Endodermal cell (in vitro differentiated cells): ENCODE measurements at places on chromosomes 16 and 17. TPM values are rescaled to one million over a fixed set of nuclear protein-coding genes. Genes with fewer than 3 reads are reported as not detected.
A peak's percentile ranks its signal among the peaks of the same experiment; 100 is the strongest.

ATPAF2 gene
- 31.4 to 93.3 TPM (median 35.5 TPM) in 3 replicates for total RNA-seq

EDC4 gene
- total RNA-seq, result 50.4 to 82.9 TPM (median 74.3 TPM) in 3 replicates

GRCh38 chr16:86355951-86356350 is 154.4 kb upstream of the FOXF1 start:
- DNase-seq, result no peak

SEZ6 gene
- total RNA-seq, result 0.20 TPM in 1 of 2 replicates, not detected in the other

NGFR gene
- 0.77 and 1.3 TPM in 2 replicates for total RNA-seq

DNA sequence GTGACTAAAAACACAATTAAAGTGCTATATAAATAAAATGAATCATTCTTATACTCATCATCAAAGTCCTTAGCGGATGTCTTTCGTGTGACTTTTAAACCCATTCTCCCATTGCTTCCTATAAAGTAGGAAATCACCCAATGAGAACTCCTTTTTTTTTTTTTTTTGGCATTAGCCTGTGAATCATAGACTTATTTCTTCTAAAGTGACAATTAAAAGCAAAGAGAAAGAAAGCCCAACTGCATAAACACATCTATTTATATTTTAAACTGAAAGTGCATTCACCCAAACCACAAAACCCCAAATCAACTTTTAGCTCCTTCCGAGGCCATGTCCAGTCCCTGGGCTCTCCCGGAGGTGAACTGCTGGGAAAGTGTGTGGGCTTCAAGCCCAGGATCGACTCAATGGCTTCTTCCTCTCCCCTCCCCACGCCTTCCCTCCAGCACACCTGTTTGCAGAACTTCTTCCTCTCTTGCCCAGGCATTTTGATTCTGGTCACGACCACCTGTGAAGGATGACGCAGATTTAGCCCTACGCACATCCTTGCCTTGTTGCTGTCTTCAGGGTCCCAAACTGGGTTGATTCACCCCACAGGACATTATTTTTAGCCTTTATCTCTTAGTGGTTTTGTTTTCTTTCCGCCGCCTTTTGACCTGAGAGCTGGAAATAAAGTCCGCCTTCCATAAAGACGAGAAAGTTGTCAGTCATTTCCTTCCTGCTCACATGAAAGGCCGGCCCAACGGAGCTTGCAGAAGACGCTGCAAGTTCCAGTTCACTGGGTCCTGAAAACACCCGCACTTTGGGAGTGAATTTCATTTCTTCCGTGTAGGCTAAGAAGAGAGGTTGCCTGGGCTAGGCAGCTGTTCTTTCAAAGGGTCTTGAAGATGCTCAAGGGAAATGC is 166.8 kb downstream of the MAP2K6 start:
- no peak for DNase-seq

- DNase-seq, result peak; percentile 38
Measured at GRCh38 chr17:67440277-67441051, 63.4 kb downstream of the PITPNC1 start.

DNA sequence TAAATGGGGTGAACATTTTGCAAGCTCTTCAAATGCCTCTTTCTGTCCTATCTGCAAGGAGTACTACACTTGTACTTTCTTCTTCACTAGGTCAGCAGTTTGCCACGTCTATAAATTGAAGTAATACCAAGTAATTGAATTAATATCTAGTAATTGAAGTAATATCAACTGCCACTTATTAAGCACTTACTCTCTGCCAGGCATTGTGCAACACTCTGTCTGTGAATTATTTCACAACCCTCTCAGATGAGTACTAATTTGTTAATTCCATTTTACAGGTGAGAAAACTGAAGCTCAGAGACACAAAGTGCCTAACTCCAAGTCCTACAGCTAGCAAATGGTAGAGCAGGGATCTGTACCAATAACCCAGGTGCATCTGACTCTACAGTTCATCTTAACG is 4.1 kb downstream of the SDR42E1 start:
- no peak for DNase-seq

FAM83G gene
- 25.5 to 29.0 TPM (median 27.0 TPM) in 3 replicates for total RNA-seq

GRCh38 chr16:68475071-68475470 is 26.8 kb upstream of the SMPD3 start:
- no peak for DNase-seq

- DNase-seq, result no peak
Measured at GRCh38 chr17:56074361-56074890, 78.8 kb upstream of the ANKFN1 start.

- DNase-seq, result no peak
Measured at GRCh38 chr16:67183-67791, 5.1 kb downstream of the RHBDF1 start.

DNA sequence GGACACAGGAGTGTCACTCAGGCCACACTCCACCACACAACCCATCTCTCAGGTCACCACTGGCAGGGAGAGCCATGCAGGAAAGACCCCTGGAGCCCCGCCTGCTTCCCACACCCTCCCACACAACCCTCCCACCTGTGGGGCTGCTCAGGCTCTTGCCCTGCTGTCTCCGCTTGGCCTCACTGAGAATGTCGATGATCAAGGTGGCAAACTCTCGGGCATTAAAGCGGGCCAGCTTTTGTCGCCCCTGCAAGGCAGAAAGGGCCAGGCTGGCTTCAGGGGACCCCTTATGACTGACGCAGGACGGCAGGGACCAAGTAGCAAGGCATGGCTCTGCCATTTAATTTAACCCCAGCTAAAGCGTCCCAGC is 8.5 kb downstream of the TP53I13 start:
- DNase-seq, result no peak

ATP2C2 gene
- total RNA-seq, result 1.6 to 2.5 TPM (median 2.0 TPM) in 3 replicates

- no peak for DNase-seq
Measured at GRCh38 chr16:11915114-11915643, 577 bp downstream of the GSPT1 start.

NAGS gene
- 1.2 and 1.4 TPM in 2 replicates for total RNA-seq

DNA sequence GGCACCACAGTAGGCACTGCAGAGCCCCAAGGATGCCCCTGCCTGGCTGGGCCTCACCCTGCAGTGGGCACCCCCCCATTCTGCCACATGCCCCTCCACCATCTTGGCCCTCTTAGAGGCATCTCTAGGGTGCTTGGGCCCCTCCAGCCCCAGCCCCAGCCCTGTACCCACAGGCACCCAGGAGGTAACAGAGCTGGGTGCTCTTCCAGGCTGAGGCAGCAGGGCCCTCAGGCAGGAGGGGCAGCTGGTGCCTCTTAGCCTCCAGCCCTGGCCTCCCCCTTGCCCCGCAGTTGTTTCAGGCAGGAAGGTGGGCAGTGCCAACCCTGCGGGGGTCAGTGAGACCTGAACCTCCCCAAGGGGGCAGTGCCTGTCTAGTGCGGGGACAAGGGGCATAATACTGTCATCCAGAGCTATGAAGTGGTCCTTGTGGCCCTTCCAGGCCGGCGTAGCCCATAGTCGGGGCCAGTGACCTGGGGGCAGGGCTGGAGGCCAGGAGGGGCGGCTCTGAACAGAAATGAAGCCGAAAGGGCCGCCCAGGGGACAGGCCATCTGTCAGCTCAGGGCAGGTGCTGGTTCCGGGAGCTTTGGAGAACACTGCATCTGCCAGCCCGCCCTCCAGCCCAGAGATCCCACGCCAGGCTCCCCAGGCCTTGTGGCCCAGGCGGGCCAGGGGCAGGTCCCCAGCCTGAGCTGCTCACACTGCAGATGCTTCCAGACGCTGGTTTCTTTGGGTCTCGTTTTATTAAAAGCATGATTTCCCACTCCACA is 4.9 kb upstream of the AATK start:
- DNase-seq, result no peak

NXN gene
- total RNA-seq, result 177 and 201 TPM in 2 replicates

- no peak for DNase-seq
Measured at GRCh38 chr16:11360641-11361373, 15.5 kb downstream of the RMI2 start.

DNA sequence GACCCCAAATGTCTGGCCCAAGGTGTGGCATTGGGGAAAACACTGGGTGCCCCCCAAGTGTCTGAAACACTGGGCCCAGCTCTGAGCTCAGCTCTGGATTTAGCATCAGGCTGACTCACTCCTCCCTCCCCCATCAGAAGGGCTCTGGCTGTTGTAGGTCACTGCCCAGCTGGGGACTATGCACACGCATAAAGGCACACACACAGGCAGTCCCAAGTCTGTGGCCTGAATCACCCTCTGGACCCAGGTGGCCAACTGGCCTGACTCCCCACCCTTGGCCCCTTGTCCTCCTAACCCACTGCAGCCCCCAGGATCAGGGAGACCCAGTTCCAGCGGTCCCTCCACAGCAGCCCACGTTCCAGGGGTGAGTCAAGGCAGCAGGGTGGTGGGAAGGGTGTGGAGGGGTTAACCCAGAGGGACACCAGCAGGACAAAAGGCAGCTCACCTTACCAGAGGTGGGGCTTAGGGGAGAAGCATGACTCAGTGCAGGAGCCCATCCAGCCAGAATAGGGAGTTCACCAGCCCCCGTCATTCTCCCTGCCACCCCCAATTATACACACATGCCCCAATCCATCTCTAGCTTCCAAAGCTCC is 47.0 kb downstream of the MYO18A start:
- DNase-seq, result peak; percentile 82

DNA sequence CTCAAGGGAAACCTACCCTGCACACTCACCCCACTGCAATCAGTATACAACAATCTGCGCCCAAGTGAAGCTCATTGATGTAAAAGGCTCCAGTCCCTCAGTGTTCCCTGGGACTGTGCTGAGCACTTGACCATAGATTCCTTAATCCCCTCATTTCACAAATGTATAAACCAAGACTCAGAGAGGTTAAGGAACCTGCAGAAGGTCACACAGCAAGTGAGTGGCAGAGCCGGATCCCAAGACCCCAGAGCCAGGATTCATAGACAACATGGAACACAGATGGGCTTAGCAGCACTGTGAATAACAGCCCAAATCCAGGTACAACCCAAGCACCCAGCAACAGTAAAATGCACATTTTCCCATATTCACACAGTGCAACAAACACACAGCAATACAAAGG is 225.7 kb downstream of the C16orf78 start:
- DNase-seq, result no peak

KRTAP4-9 gene
- total RNA-seq, result not detected in 2 replicates

DNA sequence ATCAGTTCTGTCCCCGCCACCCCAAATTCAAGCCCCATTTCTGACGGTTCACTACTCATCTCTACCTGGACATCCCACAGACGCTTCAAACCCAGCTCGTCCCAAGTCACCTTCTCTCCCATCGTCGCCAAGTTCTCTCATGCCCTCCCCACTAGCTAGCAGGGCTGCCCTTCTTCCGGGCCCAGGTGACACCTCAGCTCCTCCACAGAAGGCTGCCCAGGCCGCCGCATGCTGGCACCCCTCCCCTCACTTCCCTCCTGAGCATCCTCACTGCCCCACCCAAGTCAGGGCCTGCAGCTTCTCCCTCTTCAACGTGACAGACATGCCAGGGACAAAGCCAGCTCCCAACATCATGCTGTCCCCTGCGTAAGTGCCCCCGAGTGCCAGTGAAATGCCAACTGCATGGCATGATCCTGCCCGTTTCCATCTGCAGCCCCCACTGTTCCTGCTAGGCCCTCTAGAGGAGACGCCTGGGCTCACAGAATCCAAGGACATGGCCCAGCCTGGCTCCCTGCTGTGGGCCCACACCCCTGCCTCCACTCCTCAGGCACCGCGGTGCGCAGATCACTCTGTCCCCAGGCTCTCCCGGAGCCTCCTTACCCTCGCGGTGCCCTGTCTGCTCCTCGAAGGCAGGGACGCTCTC is 5.9 kb downstream of the CYB561 start:
- DNase-seq, result peak; percentile 78

PPP1R27 gene
- total RNA-seq, result not detected in 3 replicates

SLFN14 gene
- not detected in 2 replicates for total RNA-seq

C16orf54 gene
- total RNA-seq, result not detected in 3 replicates

DNA sequence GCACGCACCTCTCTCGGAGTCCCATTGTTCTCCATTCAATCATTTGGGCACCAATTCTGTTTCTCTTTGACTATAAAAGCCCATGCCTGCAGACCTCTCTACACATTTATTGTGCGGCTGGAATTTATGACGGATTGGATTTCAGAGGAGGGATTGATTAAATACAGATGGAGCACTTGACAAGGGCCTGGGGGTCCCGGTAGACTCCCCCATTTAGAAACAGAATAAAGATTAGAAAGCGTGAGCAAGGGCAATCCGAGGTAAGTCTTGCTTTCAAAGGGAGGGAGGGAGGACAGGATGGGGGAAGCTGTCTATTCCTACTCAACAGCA is 15.1 kb upstream of the PITPNM3 start:
- no peak for DNase-seq

- no peak for DNase-seq
Measured at GRCh38 chr17:78426293-78426879, 47.9 kb downstream of the PGS1 start.

TMED6 gene
- 0.66 TPM in 1 of 3 replicates, not detected in the others for total RNA-seq

DNA sequence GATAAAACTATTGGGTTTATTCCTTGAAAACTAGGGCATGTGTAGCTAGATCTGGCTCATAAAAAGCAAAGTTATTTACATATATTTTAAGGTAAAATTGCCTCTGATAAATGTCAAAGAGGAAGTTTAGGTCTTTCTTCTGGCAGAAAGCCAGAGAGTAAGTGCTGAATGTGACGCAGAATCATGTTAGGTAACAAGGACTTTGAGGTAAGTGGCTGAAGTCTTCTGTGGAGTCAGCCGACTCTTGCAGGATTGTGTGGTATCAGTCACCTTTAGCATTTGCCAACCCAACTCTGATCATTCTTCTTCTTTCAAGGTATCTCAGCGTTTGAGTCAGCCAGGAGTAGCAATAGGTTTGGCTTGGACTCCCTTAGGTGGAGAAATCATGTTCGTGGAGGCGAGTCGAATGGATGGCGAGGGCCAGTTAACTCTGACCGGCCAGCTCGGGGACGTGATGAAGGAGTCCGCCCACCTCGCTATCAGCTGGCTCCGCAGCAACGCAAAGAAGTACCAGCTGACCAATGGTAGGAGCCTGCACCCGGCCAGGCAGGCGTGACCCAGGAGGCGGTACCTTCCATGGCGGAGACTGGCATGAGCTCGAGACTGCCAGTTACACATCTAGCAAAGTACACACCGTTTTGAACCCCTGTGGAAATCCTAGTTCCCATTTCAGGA is 37.9 kb downstream of the SIAH1 start:
- DNase-seq, result no peak

GRCh38 chr17:29019475-29020181 is 13.8 kb upstream of the SEZ6 start:
- peak; percentile 88 for DNase-seq

CACNG3 gene
- total RNA-seq, result not detected in 2 replicates

DNA sequence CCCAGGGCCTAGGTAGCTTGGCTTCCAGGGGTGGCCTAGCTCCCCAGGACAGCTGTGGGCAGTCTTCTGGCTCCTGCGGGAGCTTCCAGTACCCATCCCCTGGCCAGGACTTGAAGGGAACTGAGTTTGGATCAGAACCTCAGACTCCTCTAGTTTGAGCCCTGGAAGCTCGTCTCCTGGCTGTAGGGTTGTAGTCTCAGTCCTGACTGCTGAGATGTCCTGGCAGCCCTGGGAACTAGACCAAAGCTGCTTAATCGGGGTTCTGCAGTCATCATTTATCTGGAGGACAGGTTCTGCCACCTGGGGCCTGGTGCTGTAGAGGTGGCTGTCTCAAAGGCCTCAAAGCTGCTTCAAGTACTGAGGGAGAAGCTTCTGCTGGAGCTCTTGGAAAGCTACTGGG is 163.7 kb downstream of the WSCD1 start:
- peak; percentile 46 for DNase-seq

GRCh38 chr16:683396-684070 is 601 bp downstream of the JMJD8 start:
- DNase-seq, result peak; percentile 63
